ENCODE measurements at places on chromosomes 5 and 9. TPM values are rescaled to one million over a fixed set of nuclear protein-coding genes. Genes with fewer than 3 reads are reported as not detected.

Gene TAF1L
- not detected for polyA plus RNA-seq

Gene PPIC
- 2.9 TPM for polyA plus RNA-seq

Gene LRRC14B
- 0.68 TPM for polyA plus RNA-seq

Gene FCN2
- polyA plus RNA-seq: not detected

Gene PAPPA
- not detected for polyA plus RNA-seq

Gene CFAP77
- 15.2 TPM for polyA plus RNA-seq

Gene PCYOX1L
- polyA plus RNA-seq: 11.6 TPM

Gene TXNDC8
- polyA plus RNA-seq: not detected

Gene LCN9
- polyA plus RNA-seq: not detected

Gene TARS1
- polyA plus RNA-seq: 125 TPM

Gene MYO10
- 39.3 TPM for polyA plus RNA-seq

Gene SPINK7
- polyA plus RNA-seq: not detected

Gene SELENOP
- 87.4 TPM for polyA plus RNA-seq

Gene GRM6
- not detected for polyA plus RNA-seq

Gene GLDC
- 5.1 TPM for polyA plus RNA-seq

Gene DENND1A
- polyA plus RNA-seq: 45.3 TPM

Gene IFNE
- polyA plus RNA-seq: not detected

Gene FOXD4L3
- not detected for polyA plus RNA-seq

Gene AOPEP
- 26.0 TPM for polyA plus RNA-seq

Gene SPINK13
- not detected for polyA plus RNA-seq

Gene C9orf50
- 3.5 TPM for polyA plus RNA-seq

Gene GPX3
- polyA plus RNA-seq: 54.2 TPM

Gene MARCOL
- not detected for polyA plus RNA-seq

Gene PFN3
- not detected for polyA plus RNA-seq

Gene ADAMTSL1
- 43.5 TPM for polyA plus RNA-seq

Gene STING1
- 12.9 TPM for polyA plus RNA-seq

Gene TMEM232
- polyA plus RNA-seq: 1.6 TPM

Gene PJA2
- polyA plus RNA-seq: 51.2 TPM

Gene ARHGEF39
- polyA plus RNA-seq: 11.6 TPM

Gene GHR
- polyA plus RNA-seq: 0.20 TPM

Gene PCDHA10
- 2.1 TPM for polyA plus RNA-seq

Gene NINJ1
- 47.3 TPM for polyA plus RNA-seq

Gene TAF11L13
- not detected for polyA plus RNA-seq

Gene YTHDC2
- polyA plus RNA-seq: 3.2 TPM

Gene POLR3G
- polyA plus RNA-seq: 0.51 TPM

Gene SH3TC2
- 2.1 TPM for polyA plus RNA-seq

Gene RNF183
- 6.0 TPM for polyA plus RNA-seq

Gene GMCL2
- polyA plus RNA-seq: not detected

Gene FST
- polyA plus RNA-seq: not detected

Gene GTF2H2
- polyA plus RNA-seq: 4.1 TPM

Gene CNTFR
- 92.8 TPM for polyA plus RNA-seq

Gene MYOZ3
- 0.24 TPM for polyA plus RNA-seq

Gene C8G
- not detected for polyA plus RNA-seq

Gene FAM151B
- polyA plus RNA-seq: 0.58 TPM

Gene AJM1
- polyA plus RNA-seq: 10.5 TPM

Gene SURF6
- polyA plus RNA-seq: 24.4 TPM

Gene ACTBL2
- polyA plus RNA-seq: not detected

Gene IL7R
- polyA plus RNA-seq: 0.34 TPM

Gene PCDHB11
- polyA plus RNA-seq: 0.31 TPM

Gene NDUFA8
- polyA plus RNA-seq: 207 TPM

Gene PCDHA4
- polyA plus RNA-seq: 25.6 TPM

Gene PCDHA1
- polyA plus RNA-seq: 0.61 TPM

Gene CCNO
- 7.5 TPM for polyA plus RNA-seq
